Fibroblast of mammary gland (primary cell): ENCODE measurements at places on chromosomes 3 and 15.

DNA sequence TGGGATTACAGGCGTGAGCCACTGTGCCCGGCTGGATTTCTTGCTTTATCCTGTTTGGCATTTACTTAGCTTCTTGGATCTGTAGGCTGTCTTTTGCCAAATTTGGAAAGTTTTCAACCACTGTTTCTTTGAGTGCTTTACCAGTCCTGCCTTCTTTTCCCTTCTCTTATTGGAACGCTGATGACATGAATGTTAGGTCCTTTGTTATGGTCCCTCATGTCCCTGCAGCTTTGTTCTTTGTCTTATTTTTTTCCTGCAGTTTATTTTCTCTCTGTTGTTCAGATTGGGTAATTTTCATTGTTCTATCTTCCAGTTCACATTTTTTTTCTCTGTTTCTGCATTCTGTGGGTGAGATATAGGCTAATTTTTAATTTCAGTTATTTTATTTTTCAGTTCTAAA, 25.0 kb downstream of the SH3GL3 start:
- no peak for DNase-seq

DNA sequence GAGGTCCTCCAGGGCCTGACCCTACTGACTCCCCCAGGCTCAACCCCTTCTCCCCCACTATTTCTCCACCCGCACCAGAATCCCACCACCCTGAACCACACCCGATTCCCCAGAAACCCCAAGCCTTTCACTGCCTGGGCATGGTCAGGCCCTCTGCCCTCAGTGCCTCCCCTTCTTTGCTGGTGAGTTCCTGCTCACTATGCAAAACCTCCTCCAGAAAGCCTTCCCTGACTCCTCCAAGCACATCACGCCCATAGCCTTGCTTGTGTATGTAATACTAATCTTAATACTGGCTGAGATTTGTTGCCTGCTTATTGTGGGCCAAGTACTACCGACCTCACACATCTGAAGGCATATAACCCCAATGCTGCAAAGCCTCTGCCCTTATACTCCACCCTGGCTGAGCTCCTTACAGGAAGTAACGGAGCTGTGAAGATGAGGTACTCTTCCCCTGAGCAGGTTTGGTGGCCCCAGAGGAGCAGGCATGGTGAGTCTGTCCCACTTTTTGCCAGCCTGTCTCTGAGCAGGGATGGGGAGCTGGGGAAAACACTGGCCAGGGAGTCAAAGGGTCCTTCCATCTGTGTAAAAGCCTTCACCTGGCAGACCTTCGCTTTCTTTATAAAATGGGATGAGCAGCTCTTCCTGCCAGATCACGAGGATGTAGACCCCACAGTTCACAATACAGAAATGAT, 9.5 kb downstream of the RAB6B start:
- no peak for DNase-seq

GRCh38 chr3:110618512-110619226, 452.9 kb upstream of the NECTIN3 start:
- DNase-seq, result no peak

- DNase-seq, result no peak
These were observed 340 bp downstream of the TTLL3 start for GRCh38 chr3:9810433-9810770.

DNA sequence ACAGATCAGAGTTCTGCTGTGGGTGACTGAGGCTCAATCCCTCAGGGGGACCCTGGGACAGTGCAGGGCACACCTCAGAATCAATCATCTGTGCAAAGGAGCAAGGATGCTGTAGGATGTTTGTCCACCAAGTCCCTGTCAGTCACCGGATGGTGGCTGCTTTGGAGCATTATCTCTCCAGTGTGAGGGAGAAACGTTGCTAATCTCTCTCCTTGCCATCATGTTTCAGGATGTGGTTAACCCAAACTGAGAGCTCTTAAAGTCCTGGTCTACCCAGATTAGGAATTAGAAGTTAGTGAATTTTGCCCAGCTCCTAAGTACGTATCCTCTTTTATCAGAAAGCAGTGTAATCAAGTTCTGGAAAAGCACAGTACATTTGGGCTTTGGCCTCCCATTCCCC, 26.2 kb upstream of the LRRC3B start:
- DNase-seq, result no peak

DNA sequence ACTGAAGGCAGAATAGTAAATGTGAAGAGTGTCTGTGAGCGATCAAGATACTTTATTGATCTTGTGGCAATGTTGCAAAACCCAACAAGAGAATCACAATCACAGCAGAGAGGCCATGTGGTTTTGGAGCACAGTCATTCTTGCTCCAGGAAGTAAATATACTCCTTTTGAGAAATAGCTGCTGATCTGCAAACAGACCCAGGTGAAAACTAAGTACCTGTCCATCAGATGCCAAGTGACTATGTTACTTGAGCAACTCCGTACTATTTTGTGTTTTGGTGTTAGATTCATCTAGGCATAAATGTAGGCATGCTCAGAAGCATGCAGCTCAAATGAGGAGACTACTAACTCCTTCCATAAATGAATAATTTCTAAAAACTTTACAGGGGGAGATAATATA, 627.9 kb downstream of the ZBBX start:
- DNase-seq, result no peak

- DNase-seq, result no peak
These were observed 98.6 kb upstream of the KLF13 start for GRCh38 chr15:31228011-31228484.

- DNase-seq, result peak; percentile 66
These were observed 263.4 kb upstream of the WNT5A start for GRCh38 chr3:55750525-55750924.

GRCh38 chr15:78063970-78064385, 13.5 kb downstream of the TBC1D2B start:
- DNase-seq, result peak; percentile 90

DNA sequence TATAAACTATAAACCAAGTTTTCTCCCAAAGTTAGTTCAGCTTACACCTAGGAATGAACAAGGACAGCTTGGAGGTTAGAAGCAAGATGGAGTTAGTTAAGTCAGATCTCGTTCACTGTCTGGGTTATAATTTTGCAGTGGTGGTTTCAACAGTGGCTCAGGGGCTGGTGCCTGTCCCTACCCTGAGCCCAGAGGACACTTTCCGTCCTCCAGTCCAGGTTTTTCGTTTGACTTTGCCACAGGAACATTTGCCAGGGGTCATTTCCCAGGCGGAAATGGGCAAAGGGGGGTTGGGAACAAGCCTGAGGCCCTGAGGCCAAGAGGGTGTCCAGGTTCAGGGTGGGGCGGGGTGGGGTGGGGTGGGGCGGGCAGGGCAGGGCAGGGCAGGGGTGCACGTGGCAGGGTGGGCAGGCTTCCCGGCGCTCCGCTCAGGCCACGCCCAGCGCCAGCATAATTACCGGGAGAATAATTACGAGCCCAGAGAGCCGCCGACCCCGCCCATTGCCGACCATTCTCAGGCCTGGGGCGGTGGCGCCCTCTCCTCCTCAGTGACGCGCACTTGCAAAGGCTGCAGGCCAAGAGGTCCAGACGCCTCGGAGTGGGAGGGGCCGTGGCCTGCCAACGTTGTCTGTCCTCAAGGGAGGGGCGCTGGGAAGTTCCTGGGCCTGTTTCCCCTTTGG, 70.4 kb downstream of the KLF13 start:
- DNase-seq, result peak; percentile 92

GRCh38 chr3:155871746-155872158, 1.3 kb downstream of the GMPS start:
- no peak for DNase-seq

DNA sequence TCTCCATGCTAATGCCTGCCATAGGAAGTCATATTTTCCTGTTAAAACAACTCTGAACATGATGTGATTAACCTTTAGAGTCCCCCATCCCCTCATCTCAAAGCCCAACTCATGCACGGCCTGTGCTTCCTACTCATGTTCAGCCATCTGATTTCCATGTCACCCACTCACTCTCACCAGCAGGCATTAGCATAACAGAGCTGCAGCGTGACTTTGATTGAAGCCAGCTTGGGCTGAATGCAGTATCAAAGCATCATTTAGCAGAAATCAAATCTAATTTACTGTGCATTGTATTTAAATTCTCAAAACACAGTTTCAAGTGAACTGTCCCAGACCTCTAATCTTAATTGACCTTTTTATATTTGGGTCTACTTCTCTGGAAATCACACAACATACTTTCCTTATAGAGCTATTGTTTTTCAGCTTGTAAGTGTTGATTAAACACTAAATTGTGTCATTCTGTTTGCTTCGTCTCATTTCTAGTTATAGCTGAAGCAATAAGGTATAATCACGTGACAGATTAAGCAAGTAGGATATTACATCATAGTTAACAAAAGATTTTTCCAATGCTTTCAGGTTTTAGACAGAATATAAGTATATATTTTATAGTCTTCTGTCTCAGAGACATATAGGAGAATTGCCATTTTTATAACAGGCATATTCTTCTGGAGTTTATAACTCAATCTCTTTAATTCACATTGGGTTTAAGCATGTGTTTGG, 501.5 kb downstream of the ROBO2 start:
- DNase-seq, result no peak

DNA sequence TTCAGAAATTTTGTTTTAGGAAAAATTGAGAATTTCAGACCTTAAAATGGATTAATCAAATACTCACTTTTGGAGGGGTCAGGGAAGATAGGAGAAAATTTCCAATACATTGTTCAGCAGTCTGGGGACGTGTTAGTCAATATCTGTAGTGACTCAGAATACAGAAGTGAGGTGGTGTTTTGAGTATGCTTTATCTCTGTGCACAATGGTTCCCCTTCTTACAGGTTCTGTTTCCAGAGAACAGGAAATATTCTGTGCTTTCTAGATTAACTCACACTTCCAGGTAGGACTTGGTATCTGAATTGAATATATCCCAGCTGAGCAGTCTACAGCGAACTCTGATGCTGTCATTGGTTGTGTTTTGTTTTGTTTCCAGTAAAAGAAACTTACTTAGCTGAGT, 30.7 kb upstream of the CCDC54 start:
- DNase-seq, result no peak

DNA sequence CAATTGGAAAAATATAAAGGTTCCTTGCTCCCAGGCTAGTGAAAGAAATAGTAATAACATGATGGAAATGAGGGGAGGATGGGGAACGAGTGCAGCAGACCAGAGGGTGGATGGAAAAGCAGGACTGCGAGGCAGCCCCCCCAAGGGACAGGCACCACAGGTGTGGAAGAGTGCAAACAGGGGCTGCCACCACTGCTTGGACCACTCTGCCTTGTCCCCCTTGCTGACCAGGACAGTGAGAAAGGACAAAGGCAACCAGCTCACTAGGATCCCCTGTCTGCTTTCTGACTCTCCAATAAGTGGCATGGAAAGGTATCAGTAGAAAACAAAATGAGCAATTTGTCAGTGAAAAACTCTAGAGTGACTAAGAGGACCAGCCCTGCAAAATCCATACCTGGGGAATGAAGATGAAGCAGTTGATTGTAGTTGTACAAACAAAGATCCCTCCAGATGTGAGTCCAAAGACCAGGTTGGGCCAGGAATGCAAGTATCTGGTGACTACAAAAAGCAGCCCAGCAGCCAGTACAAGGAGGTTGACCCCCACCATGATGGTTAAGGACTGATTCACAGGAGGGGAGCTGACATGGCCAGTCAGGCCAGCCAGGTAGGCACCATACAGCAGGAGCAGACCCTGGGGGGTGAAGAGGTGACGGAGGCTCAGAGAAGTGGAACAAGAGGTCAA, 86.6 kb upstream of the GSK3B start:
- DNase-seq, result no peak

- DNase-seq, result no peak
These were observed 76.7 kb downstream of the SEC22A start for GRCh38 chr3:123278446-123278845.

DNA sequence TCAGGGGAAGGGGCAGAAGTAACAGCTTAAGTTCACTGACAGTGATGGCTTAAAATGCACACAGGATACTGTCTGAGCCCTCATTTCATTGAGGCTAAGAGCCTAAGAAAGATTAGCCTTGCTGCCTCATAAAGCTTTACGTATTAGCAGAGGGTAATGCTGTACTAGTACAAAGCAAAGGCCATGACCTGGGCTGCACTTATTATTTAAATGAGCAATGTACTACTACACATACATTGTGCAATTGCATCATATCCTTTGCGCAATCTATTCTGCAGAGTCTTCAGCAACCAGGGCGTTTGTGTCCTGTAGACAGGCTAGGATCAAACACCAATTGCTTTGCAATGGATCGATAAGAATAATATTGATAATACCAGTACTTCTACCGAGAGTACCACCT, 221.8 kb downstream of the TPRG1 start:
- DNase-seq, result peak; percentile 60

- DNase-seq, result peak; percentile 97
These were observed 133.6 kb downstream of the CD47 start for GRCh38 chr3:107956991-107957900.

- no peak for DNase-seq
These were observed 213.8 kb downstream of the LRTM1 start for GRCh38 chr3:54714035-54714434.

- DNase-seq, result no peak
These were observed 601.3 kb upstream of the NECTIN3 start for GRCh38 chr3:110470310-110470709.

DNA sequence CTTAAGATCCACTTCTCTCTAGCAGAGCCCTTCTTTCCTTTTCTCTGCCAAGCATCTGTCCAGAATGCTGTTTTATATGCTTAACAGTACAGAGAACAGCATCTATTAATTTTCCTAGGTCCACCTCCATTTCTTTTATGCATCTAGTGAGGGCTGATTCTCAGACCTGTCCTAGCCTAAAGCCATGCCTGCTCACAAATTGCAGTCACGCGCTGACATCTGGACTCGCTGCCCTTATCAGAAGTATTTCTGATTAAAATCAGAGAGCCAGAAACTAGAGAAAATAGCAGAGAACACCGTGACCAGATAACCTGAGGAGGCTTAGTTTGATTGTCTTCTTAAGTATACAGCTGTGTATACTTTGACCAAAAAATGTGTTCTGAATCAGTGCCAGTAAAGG, 1.9 kb downstream of the C3orf20 start:
- no peak for DNase-seq

DNA sequence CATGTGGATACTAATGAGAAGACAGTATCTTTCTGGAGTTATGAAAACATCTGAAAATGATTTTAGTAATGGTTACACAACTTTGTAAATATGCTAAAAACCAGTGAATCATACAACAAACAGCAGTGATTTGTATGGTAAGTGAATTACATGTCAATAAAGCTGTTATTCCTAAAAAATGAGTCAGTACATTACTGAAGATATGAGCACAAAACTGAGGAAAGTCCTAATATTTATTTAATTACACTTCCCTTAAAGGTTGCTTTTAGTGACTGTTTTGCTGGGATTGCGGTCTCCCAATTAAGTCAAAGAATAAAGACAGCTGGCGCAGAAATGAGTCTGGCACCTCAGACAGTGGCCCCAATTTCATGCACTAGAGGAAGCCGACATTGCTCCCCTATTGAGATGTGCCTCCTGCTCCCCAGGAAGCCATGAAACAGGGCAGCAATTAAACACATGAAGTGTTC, 50.9 kb upstream of the FSIP1 start:
- peak; percentile 90 for DNase-seq

- DNase-seq, result no peak
These were observed 34.3 kb downstream of the ZXDC start for GRCh38 chr3:126441256-126441880.

DNA sequence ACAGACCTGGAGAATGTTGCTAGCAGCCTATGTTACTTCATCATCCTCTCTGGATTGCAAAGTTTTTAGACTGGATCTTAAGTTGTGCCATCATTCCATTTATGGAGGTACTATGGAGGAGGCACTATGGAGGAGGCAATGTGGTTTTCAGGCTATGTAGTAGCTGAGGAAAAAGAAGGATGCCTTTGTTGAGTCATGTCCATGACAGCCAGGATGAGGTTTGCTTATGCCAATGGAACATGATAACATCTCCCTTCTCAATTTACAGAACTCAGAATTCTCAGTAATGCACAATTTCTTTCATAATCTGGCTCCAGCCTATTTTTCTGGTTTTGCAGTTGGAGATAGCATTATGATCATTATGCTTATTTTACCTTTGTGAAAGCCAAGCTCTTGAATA, 65.9 kb upstream of the TMEM108 start:
- DNase-seq, result no peak
